ENCODE measurements at places on chromosomes 6 and 20.

DNA sequence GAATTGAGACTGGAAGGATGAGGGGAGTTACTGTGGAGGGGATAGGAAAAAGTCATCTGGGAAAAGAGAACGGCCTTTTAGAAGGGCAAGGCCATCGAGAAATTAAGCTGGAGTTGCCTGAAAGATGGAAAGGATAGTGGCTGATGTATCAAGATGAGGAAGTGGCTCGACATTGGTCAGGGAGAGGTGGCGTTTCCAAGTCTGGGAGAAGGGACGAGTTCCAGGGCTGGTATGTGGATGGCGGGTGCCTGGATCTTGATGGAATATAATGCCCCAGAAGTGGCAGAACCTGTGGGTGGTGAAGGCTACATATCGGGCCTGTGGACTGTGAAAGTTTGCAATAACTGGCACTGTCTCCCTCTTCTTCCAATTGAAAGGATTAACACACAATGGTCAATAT is 2.2 kb upstream of the SIRT5 start:
- DNase-seq, result no peak

- no peak for DNase-seq
Observed at GRCh38 chr6:13304580-13305260, 23.6 kb downstream of the TBC1D7 start.

DNA sequence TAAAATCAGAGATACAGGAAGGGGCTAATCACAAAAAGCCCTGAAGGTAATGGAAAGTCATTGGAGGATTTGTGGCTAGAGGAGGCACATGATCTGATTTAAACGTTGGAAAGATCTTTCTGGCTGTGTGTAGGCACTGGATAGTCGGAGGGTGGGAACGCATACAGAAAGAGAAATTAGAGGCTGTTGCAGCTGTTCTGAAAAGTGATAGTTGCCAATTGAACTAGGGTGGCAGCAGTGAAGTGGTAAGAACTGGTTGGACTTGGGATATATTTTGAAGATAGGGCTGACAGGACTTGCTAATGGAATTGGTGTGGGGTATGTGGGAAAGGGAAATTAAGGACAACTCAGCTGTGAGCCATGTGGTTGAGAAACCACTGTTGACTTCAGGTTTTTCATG is 223.6 kb downstream of the OGFRL1 start:
- no peak for DNase-seq

DNA sequence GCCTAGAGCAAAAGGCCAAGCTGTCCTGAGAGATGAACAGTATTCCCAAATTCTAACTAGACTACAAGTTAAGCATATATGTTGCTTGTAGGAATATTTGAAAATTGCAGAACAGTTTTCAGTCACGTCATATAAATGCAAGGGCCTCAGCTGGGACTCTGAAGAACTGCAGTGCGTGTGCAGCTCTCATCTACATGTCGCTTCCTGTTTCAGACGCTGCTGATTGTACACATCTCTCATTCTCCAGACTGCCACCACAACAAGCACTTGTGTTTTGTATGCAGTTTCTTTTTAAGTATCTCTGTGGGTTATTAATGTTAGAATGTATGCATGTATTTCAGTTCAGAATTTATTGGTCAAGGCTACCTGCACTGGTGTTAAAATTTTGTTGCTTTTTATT is 119.7 kb downstream of the MAP3K4 start:
- no peak for DNase-seq

DNA sequence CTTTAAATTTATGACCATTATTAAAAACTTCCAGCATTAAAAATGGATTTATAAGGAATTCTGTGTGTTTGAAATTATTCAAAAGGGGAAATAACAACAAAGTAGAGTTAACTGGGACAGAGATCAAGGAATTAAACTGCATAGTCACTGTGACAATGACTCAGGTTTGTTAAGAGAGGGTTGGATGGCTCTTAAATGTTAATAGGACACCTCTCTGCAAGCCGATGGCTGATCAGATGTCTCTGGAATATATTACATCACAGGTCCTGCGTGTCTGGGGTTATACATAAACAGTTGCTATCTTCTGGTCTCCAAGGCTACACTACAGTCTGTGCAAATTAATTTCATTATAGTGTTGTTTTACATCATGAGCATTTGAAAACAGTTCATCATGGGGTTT is 574.3 kb downstream of the COL12A1 start:
- DNase-seq, result no peak
